Brain pericyte (primary cell): ENCODE measurements at places on chromosomes 11 and 22.

- no peak for DNase-seq
Measured at GRCh38 chr11:62370743-62371440, 33.6 kb downstream of the ASRGL1 start.

- DNase-seq, result no peak
Measured at GRCh38 chr11:119532551-119532950, 109.6 kb upstream of the THY1 start.

DNA sequence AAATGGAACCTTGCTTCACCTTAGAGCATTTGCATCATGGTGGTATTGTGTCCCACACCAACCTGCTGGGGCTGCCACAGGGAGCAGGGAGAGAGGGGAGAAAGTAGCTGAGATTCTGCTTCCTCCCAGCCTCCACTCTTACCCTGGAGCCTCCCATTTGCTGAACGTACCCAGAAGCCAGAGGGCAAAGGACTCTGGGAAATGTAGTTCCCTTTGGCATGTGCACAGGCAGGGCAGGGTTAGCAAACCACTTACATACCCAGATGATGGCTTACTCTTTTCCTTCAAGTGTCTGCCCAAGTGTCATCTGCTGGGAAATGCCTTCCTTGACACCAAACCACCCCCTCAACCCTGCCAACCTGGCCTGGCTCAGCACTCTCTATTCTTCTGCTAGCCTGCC, 16.9 kb downstream of the SMIM38 start:
- no peak for DNase-seq

- DNase-seq, result no peak
Measured at GRCh38 chr11:116537709-116538108, 235.1 kb downstream of the BUD13 start.

- no peak for DNase-seq
Measured at GRCh38 chr11:109085708-109086373, 336.1 kb upstream of the C11orf87 start.

DNA sequence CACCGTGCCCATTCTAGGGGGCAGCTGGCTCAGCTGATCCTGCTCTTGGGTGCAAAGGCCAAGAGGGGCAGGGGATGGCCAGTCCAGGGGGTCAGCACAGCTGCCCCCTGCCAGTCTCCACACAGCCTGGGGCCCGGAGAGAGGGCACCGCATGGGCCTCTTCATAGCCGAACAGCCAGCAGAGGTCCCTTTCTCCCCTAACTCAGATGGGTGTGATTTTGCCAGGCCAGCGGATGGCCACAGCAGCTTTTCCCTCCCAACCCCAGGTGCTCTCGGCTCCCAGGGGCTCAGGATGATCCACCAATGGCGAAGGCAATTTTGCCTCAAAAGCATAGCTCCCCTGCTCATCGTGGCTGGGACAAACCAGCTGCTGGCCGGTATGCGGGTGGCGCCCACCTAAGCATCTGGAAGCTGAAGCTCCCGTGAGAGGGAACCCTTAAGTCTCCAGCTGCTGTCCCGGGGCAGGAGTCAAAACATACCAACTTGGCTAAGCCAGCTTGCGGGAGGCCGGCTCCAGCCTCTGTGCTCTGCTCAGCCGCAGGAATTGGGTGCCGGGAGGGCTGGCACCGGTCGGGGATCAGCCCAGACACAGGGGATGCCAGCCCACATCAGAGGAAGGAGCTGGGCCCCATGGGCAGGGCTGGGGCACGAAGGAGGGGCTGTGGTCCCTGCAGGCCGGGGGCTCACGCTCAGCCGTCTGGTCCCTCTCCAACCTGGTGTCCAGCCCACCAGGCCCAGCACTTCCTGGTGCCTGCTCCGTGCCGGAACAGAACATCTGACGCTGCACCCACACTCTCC, 30.5 kb upstream of the GNB1L start:
- DNase-seq, result no peak

DNA sequence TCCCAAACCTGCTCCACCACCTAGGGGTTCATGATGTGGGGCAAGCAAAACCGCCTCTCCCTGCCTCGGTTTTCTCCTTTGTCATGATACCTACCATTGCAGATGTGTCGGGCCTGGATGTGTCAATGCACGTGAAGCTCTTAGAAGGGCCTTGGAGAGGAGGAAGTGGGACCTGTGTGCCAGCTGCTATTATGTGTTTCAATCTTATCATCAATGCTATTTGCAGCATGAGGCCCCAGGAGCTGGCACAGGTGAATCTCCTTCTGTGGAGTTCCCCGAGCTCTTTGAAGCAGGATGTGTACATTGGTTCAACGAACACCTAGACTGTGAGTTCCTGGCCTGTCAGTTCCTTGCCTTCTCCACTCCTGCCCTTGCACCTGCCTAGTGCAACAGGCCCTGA, 331.6 kb downstream of the CTTN start:
- no peak for DNase-seq

DNA sequence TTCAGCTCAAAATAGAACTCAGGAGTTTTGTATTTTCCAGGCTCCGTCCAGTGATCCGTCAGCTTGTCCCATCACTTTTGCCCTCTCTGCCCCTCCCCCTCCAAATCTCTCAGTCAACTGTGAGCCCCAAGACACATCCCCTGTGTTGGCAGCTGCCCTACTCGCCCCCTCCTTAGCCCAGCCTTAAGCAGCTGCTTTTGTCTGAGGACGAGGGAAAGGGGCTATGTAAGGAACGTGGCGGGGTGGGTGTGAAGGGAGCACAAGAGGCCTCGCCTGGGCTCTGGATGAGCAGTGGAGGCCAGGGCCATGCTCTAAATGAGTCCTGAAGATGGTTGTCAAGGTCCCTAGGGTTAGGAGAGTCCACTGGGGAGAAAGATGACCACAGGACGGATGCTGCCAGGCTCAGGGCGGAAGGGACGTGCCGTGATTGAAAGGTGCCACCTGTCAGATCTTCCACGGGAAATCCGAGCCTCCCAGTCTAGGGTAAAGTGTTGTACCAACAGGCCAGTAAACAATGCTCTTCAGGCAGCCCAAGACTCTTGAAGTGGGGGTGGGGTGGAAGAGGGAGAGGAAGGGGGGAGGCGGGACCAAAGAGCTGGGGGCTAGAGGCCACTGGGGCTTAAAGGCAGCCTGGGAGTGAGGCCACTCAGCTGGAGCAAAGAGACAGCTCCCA, at the start of gene SMTNL1:
SMTNL1 (plus strand) TSS at position 649 of the 673 bp plus-strand sequence. CDS start 5,048 bp downstream, outside the sequence.
- no peak for DNase-seq
